ENCODE measurements at places on chromosomes 6 and 20.

DNA sequence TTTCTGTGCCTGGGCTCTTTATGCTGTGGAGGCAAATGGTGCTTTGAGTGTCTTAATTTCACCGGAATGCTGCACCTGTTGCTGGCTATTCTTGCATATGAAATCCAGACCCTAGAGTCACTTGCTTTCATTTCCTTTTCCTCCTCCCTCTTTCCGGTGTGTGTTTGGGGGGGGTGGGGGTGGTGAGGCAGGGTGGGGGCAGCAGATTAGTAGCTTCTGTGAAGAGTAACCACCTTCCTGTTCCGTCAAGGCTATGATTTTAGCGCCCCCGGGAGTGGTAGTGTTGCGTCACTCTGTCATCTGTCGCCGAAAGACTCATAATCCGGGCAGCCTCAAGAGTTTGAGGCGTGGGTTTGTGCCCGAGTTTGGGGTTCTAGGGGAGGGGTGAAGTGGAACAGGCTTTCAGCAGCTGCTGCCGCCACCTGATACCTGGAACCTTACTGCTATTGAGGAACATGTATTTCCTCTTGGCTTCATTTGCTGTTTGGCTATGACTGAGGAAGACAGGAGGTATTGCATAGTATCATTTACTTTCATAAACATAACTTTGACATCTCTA is 49.1 kb downstream of the UTRN start:
- DNase-seq = no peak

- no peak for DNase-seq
Measured at GRCh38 chr6:129671442-129672340, 38.3 kb downstream of the ARHGAP18 start.

DNA sequence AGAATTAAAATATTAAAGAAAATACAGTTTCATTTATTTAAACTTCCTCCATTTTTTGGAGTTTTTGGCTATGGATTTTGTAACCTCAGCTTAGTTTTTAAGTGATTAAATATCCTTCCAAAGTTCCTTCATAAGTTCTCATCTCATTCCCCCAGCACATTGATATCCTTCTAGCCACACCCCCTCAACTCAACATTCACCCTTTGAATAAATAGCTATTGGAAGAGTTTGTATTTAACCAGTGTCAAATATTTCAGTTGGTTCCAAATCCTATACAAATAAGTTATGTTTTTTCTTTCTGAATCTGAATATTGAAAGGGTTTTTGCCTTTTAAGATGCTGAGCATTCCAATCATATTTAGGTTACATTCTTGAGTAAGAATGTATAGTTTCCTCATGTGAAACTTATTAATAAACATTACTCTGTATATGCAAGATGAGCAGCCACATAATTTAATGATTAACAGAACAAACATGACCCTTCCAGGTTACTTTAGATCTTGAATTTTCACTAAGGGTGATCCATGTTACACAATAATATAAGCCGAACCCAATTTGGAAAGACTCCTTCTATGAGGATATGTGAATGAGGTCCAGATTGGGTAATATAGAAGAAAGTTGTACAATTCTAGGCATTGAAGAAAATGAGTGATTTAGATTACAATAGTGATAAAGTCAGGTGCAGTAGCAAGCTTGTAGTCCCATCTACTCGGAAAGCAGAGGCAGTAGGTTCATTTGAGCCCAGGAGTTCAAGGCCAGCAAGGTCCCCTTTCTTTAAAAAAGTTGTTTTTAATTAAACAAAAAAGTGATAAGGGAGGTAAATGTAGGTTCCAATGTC is 13.6 kb downstream of the GLYATL3 start:
- no peak for DNase-seq

GRCh38 chr6:154441995-154442310 is 68.5 kb downstream of the CNKSR3 start:
- no peak for DNase-seq

GRCh38 chr6:18432180-18432579 is 45.0 kb downstream of the RNF144B start:
- DNase-seq = no peak

Data from right forelimb (tissue), 1 donor.